ENCODE measurements at places on chromosomes 6 and 20.

GRCh38 chr6:48764286-48765044, 653.5 kb upstream of the PTCHD4 start:
- DNase-seq: no peak

GRCh38 chr6:45423111-45423823, 45.5 kb upstream of the SUPT3H start:
- DNase-seq: no peak

- no peak for DNase-seq
Observed at GRCh38 chr20:10978019-10978702, 304.4 kb upstream of the JAG1 start.

- no peak for DNase-seq
Observed at GRCh38 chr6:146891615-146892265, 293.0 kb downstream of the ADGB start.

- DNase-seq: no peak
Observed at GRCh38 chr6:135870722-135871121, 19.2 kb downstream of the PDE7B start.

Data from activated CD4-positive, alpha-beta T cell treated with anti-CD3 and anti-CD28 coated beads for 1 hour (primary cell).